Progenitor cell of endocrine pancreas (in vitro differentiated cells): ENCODE measurements at places on chromosomes 2 and 18.

- no peak for DNase-seq
Observed at GRCh38 chr2:170744248-170745002, 25.8 kb upstream of the ERICH2 start.

- DNase-seq = no peak
Observed at GRCh38 chr18:7456376-7456775, 110.7 kb upstream of the PTPRM start.

DNA sequence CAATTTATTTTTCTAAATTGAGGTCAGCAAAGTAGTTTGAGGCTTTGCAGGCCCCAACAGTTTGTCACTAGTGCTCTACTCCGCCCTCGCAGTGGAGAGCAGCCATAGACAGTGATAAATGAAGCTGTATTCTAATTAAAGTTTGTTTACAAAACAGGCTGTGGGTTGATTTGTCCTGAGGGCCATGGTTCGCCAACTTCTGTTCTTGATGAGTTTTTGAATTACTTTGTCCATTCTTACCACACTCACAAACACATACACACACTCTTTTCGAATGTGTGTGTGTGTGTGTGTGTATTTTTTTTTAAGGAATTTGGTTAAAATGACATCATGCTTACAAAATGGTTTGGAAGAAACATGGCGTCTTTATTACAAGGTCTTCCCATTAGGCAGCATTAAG is 68.6 kb downstream of the MTCL1 start:
- no peak for DNase-seq

DNA sequence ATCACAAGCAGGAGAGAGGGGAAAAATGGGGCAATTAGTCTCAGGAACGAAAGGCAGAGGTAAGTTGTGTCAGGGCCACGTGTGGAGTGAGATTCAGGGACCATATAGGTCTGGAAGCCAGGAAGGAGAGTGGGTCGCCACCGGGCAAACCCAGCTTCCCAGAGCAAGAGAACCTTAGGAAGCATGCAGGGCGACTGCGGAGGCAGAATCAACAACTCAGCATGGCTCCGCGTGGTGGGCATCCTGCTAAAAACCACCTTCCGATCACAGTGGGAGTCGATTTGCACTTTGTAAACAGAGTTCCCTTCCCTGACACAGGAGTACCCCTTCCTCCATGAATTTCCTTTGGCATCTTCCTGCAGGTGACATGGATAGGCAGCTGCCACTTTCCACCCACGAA is 114.6 kb downstream of the TTC32 start:
- DNase-seq = no peak

GRCh38 chr2:233414273-233414654 is 60.0 kb downstream of the DGKD start:
- no peak for DNase-seq

GRCh38 chr2:223841436-223842190 is 4.2 kb upstream of the AP1S3 start:
- DNase-seq = no peak

GRCh38 chr18:46474487-46475389 is 182.3 kb downstream of the LOXHD1 start:
- no peak for DNase-seq

DNA sequence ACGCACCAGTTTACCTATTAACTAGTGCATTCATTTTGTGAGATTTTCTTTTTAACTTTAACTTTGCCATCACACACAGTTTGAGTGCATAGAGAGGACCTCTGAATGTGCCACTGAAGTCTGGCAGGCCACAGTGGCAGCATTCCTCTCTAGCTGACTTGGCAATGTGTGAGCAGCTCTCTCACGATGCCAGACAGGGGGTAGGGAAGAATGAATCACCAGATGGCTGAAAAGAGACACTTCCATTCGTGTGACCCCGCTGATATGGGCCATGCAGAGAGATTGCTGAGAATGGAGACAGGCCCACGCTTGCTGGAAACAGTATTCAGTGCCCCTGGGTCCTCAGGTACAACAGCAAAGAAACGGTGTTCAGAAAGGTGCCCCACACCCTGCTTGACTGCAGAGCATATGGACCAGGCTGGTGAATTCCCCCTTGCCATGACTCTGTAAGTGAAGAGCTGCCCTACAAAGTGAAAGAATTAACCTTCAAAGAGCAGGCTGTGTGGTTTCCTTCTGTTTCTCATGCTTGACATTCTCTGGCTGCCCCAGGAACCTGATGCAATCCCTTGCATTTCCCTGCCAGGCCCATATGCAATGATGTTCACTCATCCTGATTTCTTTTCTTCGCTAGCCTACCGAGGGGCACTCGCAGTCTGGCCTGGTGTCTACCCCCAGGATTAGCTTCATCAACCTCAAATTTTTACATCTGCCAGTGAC is 236.1 kb downstream of the CDH20 start:
- no peak for DNase-seq

DNA sequence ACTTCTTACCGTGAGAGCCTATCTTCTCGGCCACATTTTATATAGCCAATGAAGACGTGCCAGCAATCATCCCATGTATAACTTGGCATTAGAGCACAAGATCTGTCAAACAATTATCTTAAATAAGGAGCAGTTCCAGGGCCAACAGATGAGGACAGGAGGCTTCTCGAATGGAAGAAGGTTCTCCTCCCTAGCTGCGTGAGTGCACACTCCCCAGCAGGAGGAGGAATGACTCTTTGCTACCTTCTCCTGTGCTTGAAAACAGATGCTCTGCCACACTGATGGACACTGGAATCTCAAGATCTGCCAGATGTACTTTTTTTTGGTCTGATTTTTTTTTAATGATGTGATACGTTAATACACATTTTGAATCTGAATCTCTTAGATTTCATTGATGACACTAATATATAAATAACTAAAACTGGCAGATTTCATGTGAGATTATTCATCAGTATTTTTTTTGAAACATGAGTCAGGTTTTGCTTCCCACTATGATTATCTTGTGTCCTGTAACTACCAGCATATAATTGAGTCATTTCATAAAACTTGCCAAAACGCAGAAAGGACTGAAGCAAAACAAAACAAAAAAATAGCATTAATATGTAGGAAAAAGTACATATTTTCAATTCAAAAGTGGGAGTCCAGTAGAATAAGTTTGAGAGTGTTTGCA is 626 bp upstream of the VIT start:
- no peak for DNase-seq

- DNase-seq = no peak
Observed at GRCh38 chr2:39107156-39107555, 13.7 kb downstream of the SOS1 start.

DNA sequence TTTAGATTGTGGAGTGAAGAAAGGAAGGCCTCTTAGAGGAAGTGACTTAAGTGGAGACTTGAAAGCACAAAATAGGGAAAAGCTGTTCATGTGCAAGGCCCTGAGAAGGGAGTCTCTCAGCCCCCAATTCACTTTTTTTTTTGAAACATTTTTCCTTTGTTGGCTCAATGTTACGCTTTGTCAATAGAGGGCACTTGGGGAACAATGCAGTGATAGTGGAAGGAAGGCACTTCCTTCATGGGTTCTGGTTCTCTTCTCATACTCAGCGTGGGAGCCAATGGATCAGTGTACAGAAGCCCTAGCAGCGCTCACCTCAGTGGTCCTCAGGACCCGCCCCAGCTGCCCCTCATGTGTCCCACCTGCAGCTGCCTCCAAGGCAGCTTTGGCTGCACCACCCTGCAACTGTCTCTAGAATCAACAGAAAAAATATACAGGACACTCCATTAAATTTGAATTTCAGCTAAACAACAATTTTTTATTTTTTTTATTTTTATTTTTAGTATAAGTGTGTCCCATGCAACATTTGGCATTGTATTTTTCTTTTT is 8.6 kb upstream of the C2orf42 start:
- DNase-seq = no peak

DNA sequence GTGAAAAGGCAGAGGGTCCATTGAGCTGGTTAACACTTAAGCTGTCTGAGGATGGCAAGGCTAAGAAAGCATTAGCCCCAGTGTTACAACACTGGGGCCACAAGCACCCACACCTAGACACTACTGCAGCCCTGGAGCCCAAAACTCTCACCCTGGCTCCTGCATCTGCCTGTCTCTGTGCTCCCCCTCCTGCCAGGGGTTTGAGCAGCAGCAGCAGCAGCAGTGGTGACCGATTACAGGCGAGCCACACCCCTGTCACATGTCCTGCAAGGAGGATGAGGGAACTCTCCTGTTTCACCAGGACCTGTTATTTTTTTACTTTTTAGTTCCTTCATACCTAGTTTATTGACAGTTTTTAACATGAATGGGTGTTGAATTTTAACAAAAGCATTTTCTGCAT is 326.7 kb upstream of the MAP2 start:
- DNase-seq = no peak

DNA sequence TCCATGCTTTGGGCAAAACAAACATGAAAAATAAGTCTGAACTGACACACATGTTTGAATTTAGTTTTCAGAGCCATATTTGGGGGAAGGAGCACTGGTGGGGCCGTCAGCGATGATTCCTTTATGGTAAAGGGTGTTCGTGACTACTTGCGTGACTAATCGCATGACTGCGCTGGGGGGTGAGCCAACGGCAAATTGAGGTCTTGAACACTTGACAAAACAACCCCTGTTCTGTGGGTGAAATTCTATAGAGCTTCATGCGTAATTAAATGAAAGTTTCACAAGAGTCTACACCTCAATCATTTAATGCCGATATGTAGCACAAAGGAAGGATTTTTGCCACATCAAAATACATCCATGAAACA is 127.5 kb upstream of the CYP1B1 start:
- DNase-seq = no peak

- no peak for DNase-seq
Observed at GRCh38 chr2:36587556-36587955, 10.4 kb downstream of the FEZ2 start.

- DNase-seq = no peak
Observed at GRCh38 chr2:163247156-163247846, 408.7 kb upstream of the KCNH7 start.

- no peak for DNase-seq
Observed at GRCh38 chr2:209322905-209323512, 100.8 kb upstream of the MAP2 start.

- no peak for DNase-seq
Observed at GRCh38 chr2:47174733-47175361, 19.7 kb upstream of the STPG4 start.

- DNase-seq = no peak
Observed at GRCh38 chr2:29804671-29805070, 116.7 kb downstream of the ALK start.

- DNase-seq = no peak
Observed at GRCh38 chr2:7835693-7836680, 845.9 kb upstream of the ID2 start.

- DNase-seq = no peak
Observed at GRCh38 chr2:43184339-43184895, 42.0 kb downstream of the ZFP36L2 start.

DNA sequence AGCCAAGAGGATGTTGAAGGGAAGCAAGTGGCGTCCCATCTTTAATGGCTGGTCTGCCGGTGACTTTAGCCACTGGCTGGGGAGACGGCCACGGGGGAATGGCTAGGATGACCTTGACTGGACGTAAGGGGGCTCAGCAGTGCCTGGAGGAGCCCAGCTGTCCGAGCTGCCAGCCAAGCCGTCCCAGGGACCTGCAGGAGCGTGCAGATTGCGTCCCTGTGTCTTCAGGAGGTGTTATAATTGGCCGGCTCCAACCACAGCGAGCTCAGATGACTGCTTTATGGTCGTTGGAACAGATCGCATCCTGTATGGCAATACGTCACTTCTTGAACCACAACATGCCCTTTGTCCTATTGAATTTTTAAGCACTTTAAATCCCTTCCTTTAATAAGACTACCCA is 204.6 kb downstream of the EIPR1 start:
- DNase-seq = no peak

GRCh38 chr18:58495634-58496033 is 133.3 kb downstream of the ALPK2 start:
- DNase-seq = no peak

GRCh38 chr2:96819128-96819875 is 3.2 kb downstream of the CNNM3 start:
- DNase-seq = peak; percentile 48

GRCh38 chr2:120203251-120204021 is 19.8 kb downstream of the TMEM185B start:
- DNase-seq = no peak

DNA sequence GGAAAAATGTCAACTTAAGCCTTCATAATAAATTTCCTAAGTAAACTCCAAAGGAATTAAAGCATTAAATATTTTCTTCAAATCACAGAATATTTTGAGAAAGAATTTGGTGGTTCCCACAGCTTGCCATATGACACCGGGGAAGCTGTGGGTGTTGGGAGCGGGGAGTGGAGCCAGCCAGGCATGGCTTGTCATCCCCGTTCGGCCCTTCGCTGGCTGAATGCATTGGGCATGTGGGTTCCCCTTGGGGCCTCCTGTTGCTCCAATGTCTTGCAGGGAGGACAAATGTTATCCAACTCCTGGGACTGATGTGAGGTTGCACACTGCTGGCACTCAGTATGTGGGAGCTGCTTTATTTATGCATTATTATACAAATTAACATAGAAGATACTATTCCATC is 18.6 kb downstream of the NGEF start:
- DNase-seq = no peak

- no peak for DNase-seq
Observed at GRCh38 chr18:31232775-31233424, 70.2 kb upstream of the DSC1 start.

DNA sequence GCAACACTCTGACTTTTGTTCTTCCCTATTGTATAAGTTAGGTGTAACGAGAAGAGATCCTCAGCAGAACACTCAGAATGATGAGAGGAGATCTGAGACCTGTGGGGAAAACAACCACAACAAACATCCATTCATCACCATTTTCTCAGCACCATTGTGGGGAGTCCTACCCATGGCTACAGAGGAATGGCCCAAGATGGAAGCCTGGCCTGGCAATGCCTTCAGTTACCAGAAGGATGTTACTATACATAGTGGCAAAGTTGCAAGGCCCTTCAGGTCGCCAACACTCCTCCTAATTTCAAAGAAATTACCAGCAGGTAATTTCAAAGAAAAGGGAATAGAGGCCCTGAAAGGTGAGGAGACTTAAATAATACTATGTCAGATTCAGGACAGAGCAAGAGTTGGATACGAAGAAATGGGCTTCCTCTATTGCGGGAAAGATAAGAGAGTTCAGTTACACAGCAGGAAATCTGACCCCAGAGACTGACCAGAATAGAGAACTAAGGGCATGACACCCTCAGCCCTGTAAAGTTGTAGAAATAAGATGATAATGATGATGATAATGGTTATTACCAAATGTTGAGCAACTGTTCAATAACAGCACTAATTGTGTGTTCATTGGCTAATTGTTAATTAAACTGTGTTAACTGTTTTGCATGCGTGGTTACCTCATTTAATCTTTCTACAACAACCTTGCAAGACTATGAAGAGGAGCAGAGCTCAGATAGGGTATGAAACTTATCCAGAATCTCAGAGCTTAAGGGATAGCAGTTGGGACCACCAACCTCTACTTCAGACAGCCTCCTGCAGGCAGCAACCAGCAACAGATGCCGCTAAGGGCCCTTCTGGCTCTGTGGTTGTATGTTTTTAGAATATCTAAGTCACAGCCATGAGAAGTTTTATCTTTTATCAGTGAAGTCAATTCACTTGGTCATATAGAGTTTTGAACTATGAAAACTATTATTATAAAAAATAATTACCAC is 37.5 kb downstream of the DHRS9 start:
- no peak for DNase-seq
